ENCODE measurements at places on chromosomes 1 and 21.

DNA sequence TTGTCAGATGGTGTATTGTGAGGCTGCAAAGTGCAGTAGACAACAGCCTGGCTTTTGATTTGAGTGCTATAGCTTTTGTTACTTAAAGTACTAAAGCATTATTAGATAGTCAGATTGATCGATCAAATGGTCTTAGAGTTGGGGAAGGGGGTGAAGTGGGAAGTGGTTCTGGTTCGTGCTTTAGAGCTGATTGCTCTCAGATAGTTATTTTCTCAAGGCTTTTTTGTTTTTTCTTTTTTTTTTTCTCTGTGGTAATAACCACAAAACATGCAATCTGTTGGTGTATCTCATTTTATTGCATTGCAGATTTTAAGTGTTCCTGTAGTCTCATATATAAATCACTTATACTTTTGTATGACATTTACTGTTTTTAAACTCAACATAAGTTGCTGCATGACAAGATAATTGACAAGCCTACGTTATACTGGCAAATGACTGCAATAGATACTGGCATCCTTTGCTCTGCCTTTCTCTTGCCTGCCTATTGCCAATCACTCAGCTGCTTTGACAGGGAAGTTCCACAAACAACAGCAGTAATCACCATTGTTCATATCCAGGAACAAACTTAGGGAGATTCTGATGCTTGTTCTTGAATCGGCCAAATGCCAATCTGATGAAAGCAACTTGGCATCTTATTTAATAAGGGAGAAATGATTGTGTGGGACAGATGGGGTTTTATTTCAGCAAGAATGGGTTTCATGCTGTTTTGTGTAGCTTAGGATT, 125.0 kb upstream of the B3GALT2 start:
- DNase-seq = no peak

- no peak for DNase-seq
Observed at GRCh38 chr1:11441211-11441952, 37.6 kb upstream of the DISP3 start.

DNA sequence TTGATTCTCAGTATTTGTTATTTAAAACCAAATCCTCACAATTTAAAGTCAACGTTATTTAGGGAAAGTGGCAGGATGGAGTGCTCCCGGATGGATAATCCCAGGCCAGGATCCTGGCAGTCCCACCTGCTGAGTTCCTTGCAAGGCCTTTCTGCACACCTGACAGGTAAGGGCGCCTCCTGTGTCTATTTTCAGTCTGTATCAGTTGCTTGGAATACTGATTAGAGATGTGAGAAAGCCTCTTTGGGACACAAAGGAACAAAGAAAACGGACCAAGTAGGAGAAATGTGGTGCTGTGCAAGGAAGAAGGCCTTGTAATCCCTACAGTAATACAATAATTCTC, 12.2 kb downstream of the STYXL2 start:
- DNase-seq = no peak

GRCh38 chr1:9849691-9850441, 26.1 kb upstream of the CLSTN1 start:
- no peak for DNase-seq

GRCh38 chr1:2105781-2106524, 55.7 kb downstream of the PRKCZ start:
- DNase-seq = no peak

DNA sequence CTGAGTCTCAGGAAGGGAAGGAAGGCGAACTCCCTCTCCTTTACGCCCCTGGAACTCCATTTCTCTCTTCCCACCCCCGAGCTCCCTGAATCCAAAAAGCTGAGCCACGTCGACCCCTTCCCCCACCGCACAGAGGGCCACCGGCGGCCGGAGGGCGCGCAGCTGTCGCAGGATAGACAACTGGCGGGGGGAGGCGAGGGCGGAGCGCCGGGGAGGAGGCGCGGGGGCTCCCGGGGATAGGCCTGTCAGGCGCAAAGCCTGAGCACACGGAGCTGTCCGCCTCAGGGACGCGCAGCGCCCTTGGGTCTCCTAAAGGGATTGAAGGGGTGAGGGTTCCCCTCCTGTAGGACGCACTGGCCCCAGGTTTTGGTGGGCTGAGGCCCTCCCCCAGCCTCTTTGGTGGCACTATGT, 752 bp upstream of the ACTA1 start:
- no peak for DNase-seq

Data from NCI-H2107 (cell line).